ENCODE measurements at places on chromosomes 7 and 10.
A peak's percentile ranks its signal among the peaks of the same experiment; 100 is the strongest.

DNA sequence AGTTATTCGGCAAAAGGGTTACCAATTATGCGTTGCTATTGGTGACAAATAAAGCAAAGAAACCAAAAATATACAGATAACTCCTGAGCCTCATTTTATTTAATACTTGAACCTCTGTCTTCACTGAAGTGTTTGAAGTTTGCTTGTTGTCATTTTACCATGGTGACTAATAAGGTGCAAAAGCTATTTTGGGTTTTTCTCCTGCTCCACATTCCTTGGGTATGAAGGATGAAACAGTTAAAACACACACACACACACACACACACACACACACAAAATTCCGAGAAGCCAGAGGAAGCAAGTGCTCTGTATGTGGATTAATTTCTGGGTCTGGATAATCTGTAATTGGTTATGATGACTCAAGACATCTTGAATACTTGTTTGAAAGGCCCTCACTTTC, 246.5 kb downstream of the COBL start:
- no peak for DNase-seq

DNA sequence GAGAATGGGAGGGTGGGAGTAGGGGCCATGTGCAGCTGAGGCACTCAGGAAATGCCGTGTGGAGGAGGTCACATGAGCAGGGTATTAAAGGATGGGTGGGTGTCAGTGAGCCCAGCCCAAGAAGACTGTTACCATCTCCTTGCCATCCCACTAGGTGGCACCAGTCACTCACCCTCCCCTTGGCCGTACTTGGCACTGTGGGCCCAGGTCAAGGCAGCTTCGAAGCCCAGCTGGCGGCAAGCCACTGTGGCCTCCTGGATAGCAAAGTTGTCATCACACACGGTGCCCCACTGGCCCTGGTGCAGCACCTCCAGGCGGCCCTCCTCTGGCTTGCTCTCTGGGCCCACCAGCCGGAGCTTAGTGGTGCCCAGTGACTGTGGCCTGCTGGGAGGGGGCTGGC, 5.4 kb downstream of the LOXL4 start:
- DNase-seq, result no peak

GRCh38 chr7:112707655-112708054, 82.5 kb downstream of the TMEM168 start:
- no peak for DNase-seq

- no peak for DNase-seq
These were observed 8.7 kb upstream of the UNC5B start for GRCh38 chr10:71203716-71204115.

DNA sequence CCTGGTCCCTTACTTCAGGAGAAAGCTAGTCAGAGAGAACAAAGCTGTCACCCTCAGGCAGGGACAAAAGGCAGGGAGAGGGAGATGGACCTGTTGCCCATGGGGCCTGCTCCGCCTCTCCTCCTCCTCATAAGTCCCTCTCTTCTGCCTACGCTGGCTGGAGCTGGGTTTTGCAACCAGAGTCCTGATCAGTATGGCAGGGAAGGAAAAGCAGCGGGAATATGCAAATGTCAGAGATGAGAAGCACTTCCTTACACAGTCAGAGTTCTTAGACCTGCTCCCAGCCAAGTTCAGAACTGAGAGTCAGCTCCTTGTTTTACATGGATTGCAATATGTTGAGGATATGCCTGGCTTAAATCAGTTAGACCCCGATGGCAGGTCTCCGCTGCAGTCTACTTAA, 231.1 kb downstream of the ADAM12 start:
- no peak for DNase-seq

- DNase-seq, result peak; percentile 66
These were observed 38.9 kb downstream of the SH3PXD2A start for GRCh38 chr10:103816431-103816830.

DNA sequence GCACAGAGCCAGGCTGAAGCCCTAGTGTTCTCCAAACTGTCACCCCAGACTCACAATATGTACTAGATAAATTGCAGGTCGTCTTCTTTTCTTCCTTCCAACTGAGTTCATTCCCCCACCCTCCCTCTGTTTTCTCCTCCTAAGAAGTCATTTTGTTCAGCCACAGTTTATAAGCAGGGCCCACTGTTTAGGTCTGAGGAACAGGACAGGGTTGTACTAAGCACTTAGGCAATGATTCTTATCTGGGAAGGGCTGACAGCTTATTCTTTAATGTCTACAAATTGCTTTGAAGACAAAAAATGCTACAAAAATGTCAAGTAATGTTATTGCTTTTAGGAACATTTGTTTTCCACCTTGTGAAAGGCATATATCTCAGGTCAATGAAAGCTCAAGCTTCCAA, 59.1 kb downstream of the CDC123 start:
- no peak for DNase-seq

DNA sequence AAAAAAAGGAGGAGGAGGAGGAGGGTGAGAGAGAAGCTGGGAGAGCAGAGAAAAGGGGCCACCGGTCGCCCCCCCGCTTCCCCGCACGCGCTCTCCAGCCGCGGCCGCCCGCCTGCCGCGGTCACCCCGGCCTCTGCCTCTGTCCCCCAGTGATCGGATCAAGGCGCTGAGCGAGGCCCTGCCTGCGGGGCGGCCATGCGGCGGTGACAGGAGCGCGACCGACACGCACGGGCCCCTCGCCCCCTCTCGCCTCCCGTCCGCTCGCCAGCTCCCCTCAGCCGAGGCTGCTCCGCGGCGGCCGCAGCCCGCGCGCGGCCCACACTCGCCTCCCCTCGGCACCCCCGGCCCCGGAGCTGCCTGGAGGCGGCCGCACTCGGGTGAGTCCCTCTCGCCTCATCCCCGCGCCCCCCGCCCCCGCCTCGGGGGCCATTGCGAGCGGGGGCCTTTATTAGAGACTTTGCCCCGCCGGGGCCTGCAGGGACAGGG, at the start of gene GTF2I:
TSS of gene GTF2I (plus strand) at position 27 of the 486 bp plus-strand sequence. CDS start 31,411 bp downstream, outside the sequence.
- DNase-seq, result no peak

GRCh38 chr7:52120912-52121311, 804.3 kb upstream of the COBL start:
- DNase-seq, result no peak

DNA sequence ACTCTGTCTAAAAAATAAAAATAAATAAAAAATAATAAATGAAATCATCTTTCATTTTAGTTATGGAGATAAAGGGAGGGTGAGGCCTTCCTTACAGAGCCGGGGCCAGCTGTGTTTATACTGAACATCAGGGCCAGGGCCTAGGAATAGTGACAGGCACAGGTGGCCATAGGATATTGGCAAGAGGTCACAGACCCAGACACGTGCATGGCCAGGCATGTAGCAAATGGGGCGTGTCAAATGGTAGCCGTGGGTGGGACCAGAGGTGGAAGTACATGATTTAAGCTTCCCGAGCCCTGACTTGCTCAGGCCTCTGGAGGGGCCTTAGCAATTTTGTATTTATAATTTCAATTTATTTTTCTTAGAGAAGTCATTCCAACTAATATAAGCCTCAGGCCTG, 353.0 kb downstream of the ANKRD30A start:
- no peak for DNase-seq

GRCh38 chr10:121647401-121647800, 49.2 kb upstream of the FGFR2 start:
- peak; percentile 14 for DNase-seq

- no peak for DNase-seq
These were observed 660 bp downstream of the ANKRD16 start for GRCh38 chr10:5888843-5889623.

GRCh38 chr7:147861058-147861716, 729.4 kb upstream of the C7orf33 start:
- DNase-seq, result peak; percentile 58

DNA sequence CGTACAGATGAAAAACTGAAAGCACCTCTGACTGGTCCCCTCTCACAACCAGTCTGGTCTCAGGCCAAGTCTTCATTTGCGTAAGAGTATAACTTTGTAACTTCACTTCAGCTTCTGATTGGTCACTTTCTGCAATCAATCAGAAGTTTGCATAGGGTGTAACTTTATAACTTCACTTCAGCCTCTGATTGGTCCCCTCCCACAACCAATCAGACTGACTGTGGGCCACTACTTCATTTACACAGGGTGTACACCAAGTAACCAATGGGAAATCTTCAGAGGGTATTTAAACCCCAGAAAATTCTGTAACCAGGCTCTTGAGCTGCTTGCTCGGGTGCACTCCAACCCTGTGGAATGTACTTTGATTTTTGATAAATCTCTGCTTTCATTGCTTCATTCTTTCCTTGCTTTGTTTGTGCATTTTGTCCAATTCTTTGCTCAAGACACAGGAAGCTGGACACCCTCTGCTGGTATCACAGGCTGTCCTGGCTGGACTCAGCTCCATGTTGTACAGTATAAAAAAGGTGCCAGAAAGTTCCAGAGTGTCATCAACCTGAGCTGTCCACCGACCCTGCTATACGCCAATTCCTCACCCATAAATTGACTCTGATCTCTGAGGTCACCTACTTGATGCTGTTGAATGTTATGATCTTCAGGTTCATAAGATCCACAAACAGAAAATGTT, 74.5 kb downstream of the COBL start:
- DNase-seq, result no peak

- DNase-seq, result no peak
These were observed 44.4 kb downstream of the SPDYE5 start for GRCh38 chr7:75536491-75536890.

- DNase-seq, result no peak
These were observed 75.2 kb downstream of the PARD3 start for GRCh38 chr10:34739915-34740314.

GRCh38 chr7:158957921-158958491, 101.6 kb downstream of the DYNC2I1 start:
- DNase-seq, result no peak

GRCh38 chr10:33260403-33261149, 73.9 kb downstream of the NRP1 start:
- DNase-seq, result no peak

DNA sequence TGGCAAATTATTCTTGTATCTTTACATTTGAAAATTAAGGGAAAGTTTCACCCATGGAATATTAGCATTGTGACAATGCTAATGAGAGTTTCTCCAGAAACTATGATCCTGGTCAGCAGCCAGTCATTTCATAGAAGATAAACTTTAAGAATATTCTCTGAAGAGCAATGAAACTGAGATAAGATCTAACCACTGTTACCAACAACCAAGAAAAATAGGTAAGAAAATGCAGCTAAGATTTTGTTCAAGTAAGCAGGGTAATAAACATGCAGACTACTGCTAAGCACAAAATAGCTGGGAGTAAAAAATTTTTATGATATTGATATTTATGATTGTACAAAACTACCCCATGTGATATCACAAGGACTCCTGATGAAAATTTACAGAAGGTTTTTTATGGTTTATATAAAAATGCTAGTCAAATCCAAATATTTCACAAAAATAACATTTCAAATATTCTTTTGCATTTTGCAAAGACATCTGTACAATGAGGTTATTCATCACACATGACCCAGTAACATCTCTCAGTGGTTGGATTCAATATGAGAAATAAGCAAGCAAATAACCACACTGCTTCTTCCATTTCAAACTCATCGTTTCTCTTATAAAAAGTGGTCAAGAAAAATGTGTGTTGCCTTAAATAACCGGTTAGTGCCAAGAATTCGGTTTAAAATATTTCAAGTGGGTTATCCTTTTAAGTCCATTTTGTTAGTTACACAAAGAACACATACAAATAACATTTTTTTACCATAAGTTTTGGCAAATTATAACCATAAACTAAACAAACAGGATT, 251.6 kb downstream of the DIP2C start:
- DNase-seq, result no peak

DNA sequence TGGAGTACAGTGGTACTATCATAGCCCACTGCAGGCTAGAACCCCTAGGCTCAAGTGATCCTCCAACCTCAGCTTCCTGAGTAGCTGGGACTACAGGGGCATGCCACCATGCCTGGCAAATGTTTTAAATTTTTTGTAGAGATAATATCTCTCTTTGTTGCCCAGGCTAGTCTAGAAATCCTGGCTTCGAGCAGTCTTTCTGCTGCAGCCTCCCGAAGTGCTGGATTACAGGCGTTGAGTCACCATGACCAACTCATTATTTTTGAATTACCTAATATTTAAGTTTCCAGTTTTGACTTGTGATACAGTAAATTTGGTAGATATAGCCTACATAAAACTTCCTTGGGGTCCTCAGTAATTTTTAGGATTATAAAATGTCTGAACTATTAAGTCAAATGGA, 74.1 kb downstream of the RUNDC3B start:
- DNase-seq, result no peak

- DNase-seq, result no peak
These were observed 6.1 kb downstream of the BICC1 start for GRCh38 chr10:58518775-58519174.

DNA sequence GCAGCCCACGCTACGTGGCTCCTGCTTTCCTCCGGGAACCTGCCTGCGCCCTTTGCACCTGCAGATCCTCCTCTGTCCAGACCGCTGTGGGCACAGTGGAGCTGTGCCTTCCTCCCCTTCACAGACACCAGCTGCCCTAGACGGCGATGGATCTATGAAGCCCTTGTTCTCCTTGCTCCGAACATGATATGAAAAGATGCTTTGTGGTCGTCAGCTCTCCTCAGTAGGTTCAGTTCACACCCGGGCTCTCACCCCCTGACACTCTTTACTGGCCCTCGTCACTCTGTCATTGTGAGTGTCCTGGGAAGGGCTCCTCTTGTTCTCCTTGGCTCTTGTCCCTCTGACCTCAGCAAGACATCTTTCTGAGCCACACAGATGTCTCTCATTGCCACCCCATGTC, 4.2 kb downstream of the ZNF488 start:
- DNase-seq, result peak; percentile 86

DNA sequence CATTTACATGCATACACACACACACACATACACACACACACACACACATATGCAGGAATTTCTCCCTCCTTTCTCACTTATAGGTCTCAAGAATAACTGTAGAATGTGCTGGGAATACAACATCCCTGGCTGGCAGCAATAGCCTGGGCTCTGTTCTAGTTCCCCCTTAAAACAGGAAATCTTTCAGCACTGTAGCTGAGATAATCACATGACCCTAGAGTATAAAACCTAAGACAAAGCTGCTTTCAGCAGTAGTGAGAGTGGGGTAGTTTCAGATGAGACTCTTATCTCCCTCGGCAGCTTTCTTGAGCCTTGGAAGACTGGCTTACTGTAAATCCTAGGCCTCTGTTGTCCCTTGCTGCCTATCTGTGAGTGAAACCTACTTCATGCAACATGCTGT, 137.4 kb upstream of the AKR1E2 start:
- peak; percentile 4 for DNase-seq

GRCh38 chr7:44408596-44408995, 81.9 kb downstream of the NUDCD3 start:
- DNase-seq, result no peak

- DNase-seq, result no peak
These were observed 33.5 kb upstream of the PRSS37 start for GRCh38 chr7:141874787-141875186.

- DNase-seq, result no peak
These were observed 53.5 kb upstream of the FGL2 start for GRCh38 chr7:77253151-77253550.

GRCh38 chr10:24680647-24681524, 42.8 kb downstream of the ARHGAP21 start:
- DNase-seq, result no peak

DNA sequence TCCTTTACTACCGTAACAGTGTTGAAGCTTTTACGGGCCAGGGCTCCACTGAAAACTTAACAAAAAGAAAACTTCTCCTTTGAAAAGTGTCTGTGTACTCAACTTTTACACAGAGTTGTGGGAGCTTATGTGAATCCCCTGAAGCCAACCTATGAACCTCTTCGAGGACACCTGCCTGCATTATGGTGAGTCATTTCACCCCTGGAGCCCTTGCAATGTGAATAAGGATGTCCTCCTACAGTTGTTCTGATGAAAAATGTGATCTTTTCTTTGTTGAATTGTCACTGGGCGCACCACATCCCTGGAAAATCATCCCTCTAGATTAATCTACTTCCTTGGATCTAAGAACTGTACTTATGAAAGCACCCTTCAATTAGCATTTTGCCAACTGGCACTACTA, 93.2 kb downstream of the SORCS1 start:
- DNase-seq, result peak; percentile 33

Measured in putamen (tissue), 1 donor.